ENCODE measurements at places on chromosomes 13 and 19.

GRCh38 chr19:54463531-54464043 is at the start of gene LENG9:
Gene LENG9, minus strand, starts transcription at chr19:54463778. Its CDS starts 252 bp downstream, at chr19:54463526.
- DNase-seq: peak; percentile 98

DNA sequence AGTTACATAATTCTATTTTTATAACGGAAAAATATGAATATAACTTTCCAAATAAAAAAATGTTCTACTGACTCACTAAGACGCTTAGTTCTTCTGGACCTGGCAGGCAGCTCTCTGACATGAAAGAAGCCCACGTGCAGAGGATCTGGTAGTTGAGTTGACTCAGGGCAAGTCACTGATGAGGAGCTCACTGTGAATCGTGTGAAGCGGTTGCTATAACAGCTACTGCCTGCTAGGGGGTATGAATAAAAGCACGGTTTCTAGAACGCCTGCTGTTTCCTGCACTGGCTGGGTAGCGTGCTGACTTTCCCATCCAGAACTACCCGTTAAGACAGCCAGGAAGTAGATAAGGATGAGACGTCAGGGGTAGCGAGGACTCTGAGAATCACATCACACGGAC is 54.7 kb upstream of the WASF3 start:
- DNase-seq: peak; percentile 94

GRCh38 chr13:95479731-95480130 is 72.8 kb upstream of the CLDN10 start:
- no peak for DNase-seq

GRCh38 chr13:30241532-30241931 is 65.8 kb downstream of the KATNAL1 start:
- peak; percentile 21 for DNase-seq

- DNase-seq: peak; percentile 3
Measured at GRCh38 chr13:88005188-88005587, 334.0 kb downstream of the SLITRK5 start.

GRCh38 chr19:40805258-40805868 is 6.4 kb downstream of the EGLN2 start:
- no peak for DNase-seq

DNA sequence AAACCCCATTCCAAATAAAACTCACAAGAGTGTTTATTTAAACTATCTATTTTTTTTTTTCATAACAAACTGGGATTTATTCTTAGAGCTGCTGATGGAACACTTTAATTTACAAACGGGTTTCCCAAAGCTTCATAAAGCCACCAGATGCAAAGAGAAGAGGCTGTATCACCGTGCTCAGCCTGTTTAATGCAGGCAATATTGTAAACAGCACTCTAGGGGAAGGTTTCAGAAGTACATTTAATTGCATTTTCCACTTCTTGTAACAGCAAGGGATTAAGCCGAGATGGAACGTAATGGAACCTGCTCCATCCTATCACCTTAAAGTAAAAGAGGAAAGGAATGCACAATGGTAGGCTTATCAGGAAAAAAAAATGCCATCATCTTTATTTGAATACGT is 550.6 kb upstream of the ARGLU1 start:
- no peak for DNase-seq

DNA sequence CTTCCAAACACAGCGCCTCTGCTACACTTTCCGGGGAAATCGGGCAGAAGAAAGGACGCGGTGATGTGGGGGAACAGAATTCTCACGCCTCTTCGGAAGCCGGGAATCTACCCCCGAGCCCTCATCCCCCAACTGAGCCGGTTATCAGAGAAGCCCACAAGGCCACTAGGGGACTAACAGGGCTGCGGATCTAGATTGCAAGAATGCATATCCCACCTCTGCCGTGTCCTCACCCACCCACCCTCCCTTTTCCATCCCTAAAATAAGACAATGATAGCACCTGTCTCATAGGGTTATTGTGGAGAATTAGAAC is 1.1 kb downstream of the IGFLR1 start:
- DNase-seq: no peak

- DNase-seq: no peak
Measured at GRCh38 chr19:6464070-6464873, at the start of gene CRB3. Gene CRB3, plus strand, starts transcription at chr19:6464271. Its CDS starts 431 bp downstream, at chr19:6464702.

DNA sequence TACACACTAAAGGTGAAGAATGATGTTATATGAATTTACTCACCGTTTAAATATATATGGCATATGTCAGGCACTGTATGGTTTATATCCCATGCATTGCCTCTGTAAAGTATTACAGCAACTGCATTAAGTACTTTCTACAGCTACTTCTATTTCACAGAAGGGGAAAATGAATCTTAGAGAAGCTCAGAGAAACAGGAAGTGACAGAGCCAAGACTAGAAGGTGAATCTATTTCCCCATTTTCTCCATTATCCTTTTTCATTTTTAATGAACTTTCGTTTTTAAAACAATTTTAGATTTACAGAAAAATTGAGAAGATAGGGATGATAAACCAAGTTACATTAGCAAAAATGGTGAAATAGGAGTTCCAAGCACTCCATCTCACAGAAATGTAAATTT is 863.3 kb downstream of the UQCRFS1 start:
- DNase-seq: no peak

DNA sequence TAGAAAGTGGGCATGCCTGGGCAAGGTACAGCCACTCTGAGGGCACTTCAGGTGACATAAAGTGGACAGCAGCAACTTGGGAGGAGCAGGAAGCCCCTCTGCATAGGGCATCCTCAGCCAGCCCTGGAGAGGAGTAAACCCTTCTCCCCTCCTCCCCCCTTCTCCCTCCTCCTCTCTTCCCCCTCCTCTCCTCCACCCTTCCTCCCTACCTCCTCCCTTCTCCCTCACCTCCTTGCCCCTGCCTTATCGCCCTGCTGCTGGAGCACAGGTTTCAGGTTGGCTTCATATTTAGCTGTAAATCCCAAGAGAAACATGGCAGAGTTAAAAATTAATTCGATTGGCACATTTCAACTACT is 30.5 kb upstream of the ATP12A start:
- no peak for DNase-seq

DNA sequence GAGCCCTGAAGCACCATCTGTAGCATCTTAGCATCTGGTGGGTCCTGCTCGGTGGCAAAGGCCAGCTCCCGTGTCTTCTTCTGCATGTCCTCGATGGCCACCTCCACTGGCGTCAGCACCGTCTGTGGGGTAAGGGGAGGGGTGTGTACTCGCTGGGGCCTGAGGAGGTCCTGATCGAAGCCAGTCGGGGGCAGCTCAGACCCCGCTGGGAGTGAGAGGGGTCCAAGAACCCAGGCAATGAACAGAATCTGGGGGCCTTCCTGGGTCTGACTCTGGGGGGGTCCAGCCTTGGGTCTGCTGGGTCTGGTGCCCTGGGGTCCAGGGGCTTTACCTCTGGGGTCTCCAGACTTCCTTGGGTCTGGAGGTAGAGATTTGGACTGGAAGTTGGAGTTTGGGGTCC is 3.6 kb upstream of the KANK2 start:
- no peak for DNase-seq

- no peak for DNase-seq
Measured at GRCh38 chr19:1090731-1091543, 4.2 kb downstream of the POLR2E start.

DNA sequence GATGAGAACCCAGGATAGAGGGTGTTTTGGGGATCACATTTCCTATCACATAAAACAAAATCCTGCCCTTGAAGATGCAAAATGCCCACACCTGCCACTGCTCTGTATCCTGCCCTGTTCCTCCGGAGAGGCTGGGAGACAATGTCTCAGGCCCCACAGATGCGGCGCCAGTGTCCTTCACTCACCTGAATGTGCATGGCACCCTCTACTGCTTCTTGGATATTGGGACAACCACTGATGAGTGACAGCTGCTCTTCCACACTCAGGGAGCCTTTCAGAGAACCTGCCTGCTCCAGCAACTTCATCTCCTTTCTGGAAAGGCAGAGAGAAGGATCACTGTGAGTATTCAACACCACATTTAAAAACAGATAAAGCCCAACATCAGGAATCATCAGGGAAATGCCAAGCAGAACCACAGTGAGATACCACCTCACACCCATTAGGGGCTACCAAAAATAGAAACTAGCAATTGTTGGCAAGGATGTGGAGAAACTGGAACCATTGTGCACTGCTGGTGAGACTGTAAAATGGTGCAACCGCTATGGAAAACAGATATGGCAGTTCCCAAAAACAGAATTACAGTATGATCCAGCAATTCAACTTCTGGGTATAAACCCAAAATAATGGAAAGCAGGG is 36.4 kb downstream of the CRYL1 start:
- peak; percentile 56 for DNase-seq

- DNase-seq: no peak
Measured at GRCh38 chr13:68676513-68677115, 1431.0 kb upstream of the ATXN8OS start.

DNA sequence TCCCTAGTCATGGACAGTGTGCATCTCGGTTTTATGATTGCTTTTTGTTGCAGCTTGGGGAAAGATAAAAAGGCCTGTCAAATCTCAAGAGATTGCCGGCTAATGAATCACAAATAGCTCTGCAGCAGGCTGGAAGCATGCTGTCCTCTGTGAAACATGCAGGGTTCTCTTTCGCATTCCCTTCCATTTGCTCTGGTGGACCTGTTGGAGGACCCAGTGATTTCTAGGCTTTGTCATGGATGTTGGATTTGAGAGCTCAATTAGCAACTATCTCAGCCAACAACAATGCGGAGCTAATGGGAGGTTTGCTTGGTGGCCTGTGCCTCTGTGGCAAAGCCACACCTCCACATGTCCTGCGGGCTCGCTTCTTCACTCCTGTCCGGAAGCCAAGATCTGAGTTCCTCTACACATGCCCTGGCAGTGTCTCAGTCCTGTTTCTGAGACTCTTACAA is 418.1 kb upstream of the ARGLU1 start:
- DNase-seq: no peak

- DNase-seq: no peak
Measured at GRCh38 chr19:2455851-2456570, 748 bp downstream of the LMNB2 start.

DNA sequence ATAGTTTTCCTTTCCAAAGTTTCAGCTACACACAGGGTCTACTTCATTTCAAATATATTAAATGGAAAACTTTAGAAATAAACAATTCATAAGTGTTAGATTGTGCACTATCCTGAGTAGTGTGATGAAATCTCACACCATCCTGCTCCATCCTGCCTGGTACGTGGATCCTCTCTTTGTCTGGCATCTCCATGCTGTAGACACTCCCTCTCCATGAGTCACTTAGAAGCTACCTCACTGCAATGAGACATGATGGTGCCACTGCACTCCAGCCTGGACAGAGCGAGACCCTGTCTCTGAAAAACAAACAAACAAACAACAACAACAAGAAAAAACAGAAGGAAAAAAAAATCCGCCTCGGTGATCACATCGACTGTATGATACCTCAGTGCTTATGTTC is 191.8 kb downstream of the PCCA start:
- peak; percentile 47 for DNase-seq

GRCh38 chr13:83906240-83906820 is 24.1 kb upstream of the SLITRK1 start:
- no peak for DNase-seq

- peak; percentile 40 for DNase-seq
Measured at GRCh38 chr13:20127562-20128458, 33.0 kb downstream of the GJA3 start.

GRCh38 chr13:49877629-49878218 is 58.4 kb downstream of the SPRYD7 start:
- DNase-seq: peak; percentile 42

DNA sequence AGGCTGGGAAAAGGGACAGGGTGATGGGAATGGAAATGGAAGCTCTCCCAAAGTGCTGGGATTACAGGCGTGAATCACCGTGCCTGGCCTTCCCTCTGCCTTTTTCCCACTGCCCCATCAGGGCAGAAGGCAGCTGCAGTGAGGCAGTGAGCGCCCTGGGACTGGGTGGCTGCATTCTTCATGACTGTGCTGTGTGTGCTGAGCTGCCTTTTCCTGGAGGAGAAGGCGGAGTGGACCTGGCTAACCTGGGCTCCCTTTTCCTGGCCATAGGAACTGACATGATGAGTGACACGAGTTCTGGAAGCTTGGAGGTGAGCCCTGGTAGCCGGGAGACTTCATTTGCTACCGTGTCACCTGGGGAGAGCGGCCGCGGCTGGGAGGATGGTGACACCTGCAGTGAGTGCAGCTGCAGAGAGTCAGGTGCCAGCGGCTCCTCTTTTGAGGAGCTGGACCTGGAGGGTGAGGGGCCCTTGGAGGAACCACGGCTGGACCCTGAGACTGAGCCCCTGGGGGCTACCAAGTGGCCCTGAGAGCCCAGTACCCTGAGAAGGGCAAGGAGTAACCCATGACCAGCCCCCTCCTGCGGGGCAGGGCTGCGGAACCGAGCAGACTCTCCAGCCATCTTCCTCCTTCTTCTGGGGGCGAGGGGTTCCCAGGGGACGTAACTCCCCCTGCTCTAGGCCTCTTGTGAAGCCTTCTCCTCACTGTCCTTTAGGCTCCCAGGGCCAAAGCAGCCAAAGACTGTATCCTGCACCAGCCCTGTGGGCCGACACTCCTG is 26.3 kb upstream of the ZNF492 start:
- DNase-seq: no peak

- DNase-seq: no peak
Measured at GRCh38 chr13:114259974-114260373, 21.4 kb upstream of the UPF3A start.

GRCh38 chr13:43787518-43787891 is 733 bp upstream of the ENOX1 start:
- DNase-seq: no peak

- DNase-seq: no peak
Measured at GRCh38 chr19:10881403-10882107, 10.2 kb downstream of the CARM1 start.

GRCh38 chr19:20503476-20503875 is 62.1 kb downstream of the ZNF737 start:
- peak; percentile 58 for DNase-seq

- DNase-seq: no peak
Measured at GRCh38 chr19:2150794-2151338, 500 bp downstream of the AP3D1 start.

DNA sequence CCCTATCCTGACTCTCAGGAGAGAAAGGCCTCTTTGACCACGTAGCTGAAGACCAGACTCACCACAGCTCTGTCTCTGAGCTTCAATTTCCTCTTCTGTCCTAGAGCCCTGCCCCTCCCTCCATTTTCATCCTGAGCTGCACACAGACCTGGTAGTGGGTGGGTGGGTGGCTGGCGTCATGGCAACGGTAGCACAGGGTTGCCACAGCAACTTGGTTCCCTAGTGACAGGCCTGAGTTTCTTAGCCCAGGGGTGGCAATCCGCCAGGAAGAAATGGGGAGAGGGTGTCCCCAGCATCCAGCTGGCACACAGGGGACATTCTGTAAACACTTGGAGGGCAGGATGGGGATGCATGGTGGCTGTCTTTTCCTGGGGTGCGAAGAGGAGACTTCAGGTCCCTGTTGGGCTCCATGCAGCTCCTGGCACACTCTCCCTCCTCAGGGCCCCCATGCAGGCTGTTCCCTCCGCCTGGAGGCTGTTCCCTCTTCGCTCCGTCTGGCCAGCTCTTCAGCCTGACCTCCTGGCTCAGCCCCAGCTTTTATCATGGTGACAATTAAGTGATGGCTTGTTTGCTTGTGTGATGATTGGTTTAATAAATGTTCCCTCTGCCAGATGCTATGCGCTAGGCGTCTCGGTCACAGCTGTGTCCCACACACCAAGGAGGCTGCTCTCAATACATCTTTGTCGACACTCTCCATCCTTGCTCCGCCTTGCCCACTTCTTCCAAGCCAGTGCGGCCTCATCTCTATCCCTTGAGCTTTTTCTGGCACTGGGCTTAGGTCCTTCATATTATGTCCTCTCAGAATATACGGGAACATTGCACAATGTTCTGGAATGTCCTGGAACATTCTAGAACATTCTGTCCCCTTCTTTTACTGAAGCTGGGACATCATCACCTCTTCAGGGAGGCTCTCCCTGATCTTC is 7.4 kb upstream of the KLHL26 start:
- peak; percentile 73 for DNase-seq

GRCh38 chr13:97492257-97492656 is 58.3 kb downstream of the RAP2A start:
- no peak for DNase-seq
